ENCODE measurements at places on chromosomes 2 and 18. TPM values are rescaled to one million over a fixed set of nuclear protein-coding genes. Genes with fewer than 3 reads are reported as not detected.
A peak's percentile ranks its signal among the peaks of the same experiment; 100 is the strongest.

Gene ALPI
- not detected for polyA plus RNA-seq

Gene TMEM169
- 0.10 TPM for polyA plus RNA-seq

Gene DNAH7
- polyA plus RNA-seq = 0.15 TPM

Gene HS6ST1
- 7.4 TPM for polyA plus RNA-seq

Gene GAREM1
- 0.48 TPM for polyA plus RNA-seq

Gene ARHGEF4
- polyA plus RNA-seq = 15.1 TPM

Gene ST6GAL2
- not detected for polyA plus RNA-seq

Gene SERPINB7
- 149 TPM for polyA plus RNA-seq

Gene HMSD
- 0.26 TPM for polyA plus RNA-seq

Gene SPIRE1
- 16.4 TPM for polyA plus RNA-seq

Gene STARD6
- polyA plus RNA-seq = not detected

- DNase-seq = no peak
These were observed 61.6 kb downstream of the WDR7 start for GRCh38 chr18:56712761-56713160.

DNA sequence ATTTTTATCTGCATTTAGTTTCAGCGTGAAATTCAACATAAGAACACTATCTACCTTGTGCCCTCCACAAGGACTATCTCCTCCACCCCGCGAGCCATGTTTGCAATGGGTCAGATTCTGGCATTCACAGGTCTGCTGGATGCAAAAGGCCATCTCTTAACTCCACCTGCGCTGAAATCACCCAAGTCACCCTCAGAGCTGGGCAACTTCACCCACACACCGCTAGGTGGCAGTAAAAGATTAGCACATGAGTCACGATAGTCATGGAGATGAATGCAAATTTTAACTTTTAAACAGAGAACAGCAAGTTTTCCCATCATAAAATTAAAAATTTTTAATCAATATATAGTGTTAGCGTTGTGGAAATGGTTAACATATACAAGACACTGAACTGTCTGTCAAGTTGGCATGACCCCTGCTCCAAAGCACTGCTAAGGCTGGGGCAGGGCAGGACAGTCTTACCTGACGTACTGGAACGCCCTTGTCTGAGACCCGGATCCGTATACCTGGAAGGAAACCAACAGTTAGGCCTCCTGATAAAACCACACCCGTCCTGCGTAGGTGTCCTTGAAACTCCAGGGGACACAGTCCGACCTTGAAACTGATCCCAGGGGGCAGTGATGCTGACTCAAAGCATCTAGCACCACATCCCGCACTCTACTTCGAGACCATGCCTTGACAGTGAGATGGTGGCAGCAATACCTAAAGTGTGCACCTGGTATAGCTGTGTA, 89.6 kb downstream of the UXS1 start:
- no peak for DNase-seq

DNA sequence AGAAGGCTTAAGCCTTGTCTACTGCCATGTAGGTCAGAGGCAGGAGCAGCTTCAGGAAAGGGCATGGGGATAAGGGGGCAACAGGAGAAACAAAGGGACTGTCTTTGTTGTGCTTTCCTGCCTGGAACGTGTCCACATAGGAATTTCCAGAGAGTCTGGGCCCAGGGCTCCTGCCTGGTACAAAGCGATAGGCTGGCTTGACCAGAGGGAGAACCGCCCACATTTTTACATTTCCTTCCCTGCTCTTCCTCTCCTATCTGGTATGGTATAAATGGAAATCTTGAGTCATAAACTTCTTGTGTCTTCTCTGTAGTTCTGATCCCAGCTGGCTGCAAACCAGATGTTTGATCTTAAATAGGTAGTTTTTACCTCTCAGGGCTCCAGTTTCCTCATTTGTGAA, 414.8 kb downstream of the HRH4 start:
- DNase-seq = no peak

- DNase-seq = peak; percentile 14
These were observed 51.0 kb downstream of the TTC27 start for GRCh38 chr2:32678825-32679224.

GRCh38 chr18:23384778-23385736, 68.0 kb upstream of the RIOK3 start:
- DNase-seq = no peak

DNA sequence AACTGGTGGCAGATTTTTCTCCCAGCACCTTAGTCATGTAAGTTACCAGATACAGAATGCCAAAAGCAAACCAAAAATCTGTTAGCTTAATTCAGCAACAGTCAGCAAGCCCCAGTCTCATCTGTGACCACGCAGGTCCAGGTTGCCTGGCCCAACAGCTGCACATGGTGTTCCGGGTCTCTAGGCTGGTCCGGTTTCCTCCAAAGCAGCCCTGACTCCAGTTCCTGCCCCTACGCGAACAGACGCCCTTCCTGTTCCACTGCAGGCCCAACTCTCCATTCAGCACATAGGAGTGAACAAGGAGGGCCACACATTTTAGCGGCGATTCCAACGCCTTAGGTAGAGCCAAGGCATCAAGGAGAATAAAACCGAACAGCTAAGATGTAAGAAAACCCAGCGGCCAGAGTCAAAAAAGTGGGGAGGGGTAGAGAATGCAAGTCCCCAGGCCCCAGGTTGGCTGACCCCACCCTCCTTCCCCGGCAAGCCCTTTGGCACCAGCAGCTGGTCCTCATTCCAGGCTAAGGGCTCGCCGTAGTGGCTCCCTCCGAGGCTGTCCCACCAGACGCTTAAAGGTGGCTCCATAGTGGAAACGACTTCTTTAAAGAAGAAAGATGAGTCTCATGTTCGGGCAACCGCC, 1.5 kb downstream of the STK25 start:
- DNase-seq = no peak

GRCh38 chr18:49013291-49013691, 62.5 kb upstream of the SMAD7 start:
- no peak for DNase-seq

GRCh38 chr18:59696311-59697235, 650 bp downstream of the CCBE1 start:
- no peak for DNase-seq

DNA sequence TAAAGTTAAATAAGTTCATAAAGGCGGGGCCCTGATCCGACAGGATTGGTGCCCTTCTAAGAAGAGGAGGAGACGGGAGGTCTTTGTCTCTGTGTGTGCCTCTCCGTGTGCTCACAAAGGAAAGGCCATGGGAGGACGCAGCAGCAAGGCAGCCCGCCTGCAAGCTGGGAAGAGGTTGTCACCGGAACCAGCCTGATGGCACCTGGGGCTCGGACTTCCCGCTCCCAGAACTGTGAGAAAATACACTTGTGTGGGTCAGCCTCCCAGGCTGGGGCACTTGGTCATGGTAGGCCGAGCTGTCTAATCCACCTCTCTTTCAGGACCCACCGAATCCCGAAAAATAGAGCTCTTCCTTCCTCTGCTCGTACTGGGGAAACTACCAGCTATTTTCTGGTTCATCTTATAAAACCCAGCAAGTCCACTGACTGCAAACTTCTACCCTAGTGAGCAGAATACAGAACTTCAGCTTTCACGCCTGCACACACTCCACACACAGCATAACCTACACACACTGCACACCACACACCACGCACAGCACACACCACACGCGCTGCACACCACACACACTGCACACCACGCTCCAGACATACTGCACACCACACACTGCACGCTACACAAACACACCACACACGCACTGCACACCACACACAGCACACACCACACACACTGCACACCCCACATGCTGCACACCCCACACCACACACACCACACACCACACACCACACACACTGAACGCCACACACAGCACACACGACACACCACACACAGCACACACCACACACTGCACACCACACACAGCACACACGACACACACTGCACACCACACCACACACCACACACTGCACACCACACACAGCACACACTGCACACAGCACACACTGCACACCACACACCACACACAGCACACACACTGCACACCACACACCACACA, 58.1 kb downstream of the ASB1 start:
- DNase-seq = no peak

DNA sequence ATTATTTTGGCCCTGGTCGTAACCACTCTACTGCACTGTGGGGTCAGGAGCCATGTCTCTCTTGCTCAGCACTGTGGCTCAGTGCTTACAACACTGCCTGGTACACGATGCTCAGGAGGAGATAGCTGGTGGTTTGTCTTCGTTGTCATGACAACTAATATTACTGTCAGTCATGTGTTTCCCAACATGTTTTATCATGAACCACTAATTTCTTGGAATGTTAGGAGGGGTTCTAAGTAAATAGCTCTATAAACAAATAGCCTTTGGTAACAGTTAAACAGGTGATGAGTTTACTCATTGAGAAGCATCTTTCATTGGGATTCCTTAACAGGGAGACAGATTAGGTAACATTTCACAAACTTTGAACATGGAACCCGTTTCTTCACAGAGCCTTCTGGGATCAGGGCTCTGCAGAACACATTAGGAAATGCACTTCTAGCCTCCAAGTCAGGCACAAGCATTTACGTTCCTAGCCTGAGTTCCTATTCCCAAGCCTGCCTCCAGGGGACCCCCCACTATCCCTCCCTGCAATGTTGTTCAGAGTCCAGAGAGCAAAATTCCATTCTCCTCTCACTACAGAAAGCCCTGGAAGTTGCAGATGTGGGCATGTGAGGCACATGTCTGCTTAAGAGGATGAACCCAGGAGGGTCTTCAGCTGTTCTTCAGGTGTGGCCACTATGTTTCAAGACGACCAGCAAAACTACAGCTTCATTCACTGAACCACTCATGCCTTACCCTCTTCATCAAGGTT, 6.4 kb upstream of the RBM44 start:
- no peak for DNase-seq

GRCh38 chr2:189350540-189351209, 90.6 kb upstream of the WDR75 start:
- peak; percentile 98 for DNase-seq

DNA sequence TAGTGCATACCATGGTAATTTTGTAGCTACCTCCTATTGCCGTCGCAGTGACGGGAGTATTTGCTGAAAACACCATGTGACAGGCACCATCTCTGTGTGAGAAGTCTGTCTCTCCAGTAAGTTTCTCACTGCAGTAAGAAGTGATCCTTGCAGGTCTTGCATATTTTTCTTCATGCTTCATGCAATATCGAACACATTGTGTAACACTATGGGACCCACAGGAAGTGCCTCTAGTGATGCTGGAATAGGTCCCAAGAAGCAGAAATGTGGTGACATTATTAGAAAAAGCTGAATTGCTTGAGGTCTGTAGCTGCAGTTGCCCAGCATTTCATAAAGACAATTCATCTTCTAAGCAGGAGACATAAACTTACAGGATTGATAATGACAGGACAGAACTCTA, 167.6 kb downstream of the DCDC2C start:
- DNase-seq = no peak

- DNase-seq = no peak
These were observed 174.8 kb downstream of the BCL2 start for GRCh38 chr18:63144748-63145147.

GRCh38 chr18:22241921-22242361, 72.6 kb downstream of the GATA6 start:
- DNase-seq = no peak

GRCh38 chr2:33412920-33413319, 63.5 kb upstream of the RASGRP3 start:
- no peak for DNase-seq

DNA sequence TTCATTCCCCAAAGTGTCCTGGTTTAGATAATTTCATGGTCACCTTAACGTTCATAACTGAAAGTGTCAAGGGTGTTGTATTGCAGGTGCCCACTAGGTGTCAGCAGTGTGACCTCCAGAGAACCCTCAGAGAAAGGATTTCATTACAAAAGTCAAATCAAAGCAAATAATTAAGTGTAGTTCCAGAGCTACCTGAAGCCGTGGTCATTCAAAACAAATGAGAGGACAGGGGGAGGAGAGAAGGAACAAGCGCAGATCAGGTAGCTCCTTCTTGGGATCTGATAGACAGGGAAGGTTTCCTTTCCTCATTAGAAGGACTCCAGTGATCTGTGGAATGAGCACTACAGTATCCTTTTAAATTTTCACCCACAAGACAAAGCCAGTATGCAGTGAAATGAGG, at the start of gene SLC9A4:
Gene SLC9A4 (plus strand): TSS at position 207 of the 400 bp plus-strand sequence. CDS start 534 bp downstream, outside the sequence.
- DNase-seq = peak; percentile 4

DNA sequence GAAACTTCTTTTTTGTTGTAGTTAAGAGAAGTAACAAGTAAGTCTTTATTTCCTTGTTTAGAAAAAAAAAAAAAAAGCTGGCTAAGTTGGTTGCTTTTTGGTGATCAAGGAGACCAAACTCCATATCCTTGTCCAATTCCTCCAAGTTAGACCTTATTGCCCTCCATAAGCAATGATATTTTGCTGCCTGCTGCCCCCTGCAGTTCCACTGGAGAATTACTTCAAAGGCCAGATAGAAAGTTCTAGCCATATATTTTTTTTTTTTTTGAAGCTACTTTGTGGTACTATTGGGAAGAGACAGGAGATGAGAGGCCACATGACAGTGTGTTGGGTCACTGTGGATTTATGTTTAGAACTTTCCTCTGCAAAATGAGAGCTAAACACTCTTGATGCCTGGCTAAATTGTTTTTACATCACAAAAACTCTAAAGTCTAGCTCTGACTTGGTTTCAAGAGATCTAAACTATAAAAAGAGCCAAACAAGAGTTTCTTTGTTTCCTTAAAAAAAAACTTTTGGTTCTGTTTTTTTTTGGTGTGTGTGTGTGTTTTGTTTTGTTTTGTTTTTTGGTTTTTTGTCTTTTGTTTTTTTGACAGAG, 80.7 kb upstream of the RASGRP3 start:
- DNase-seq = no peak

DNA sequence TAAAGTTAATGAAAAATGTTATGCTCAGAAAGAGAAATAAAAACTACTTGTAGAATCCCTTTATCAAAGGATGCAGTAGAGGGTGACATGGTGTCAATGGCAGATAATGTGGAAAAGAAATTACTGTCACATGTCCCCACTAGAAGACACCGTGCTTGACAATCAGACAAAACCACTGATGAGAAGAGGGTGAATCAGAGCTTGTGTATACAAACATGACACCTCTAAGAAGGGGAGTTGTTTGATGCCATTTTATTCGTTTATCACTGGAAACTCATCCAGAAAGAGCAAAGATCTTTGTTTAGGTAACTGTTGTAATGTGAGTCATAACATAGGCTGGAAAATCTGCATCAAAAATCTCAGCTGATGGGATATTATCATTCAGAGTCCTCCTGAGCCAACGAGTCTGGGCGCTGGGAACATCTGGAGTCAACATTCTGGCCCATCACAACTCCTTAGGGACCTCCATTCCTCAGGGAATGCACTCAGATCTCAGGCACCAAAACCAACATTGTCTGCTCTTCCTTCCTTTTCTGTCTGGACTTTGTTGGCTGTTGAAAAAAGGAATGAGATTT, 49.5 kb upstream of the RAB12 start:
- DNase-seq = no peak

GRCh38 chr2:174603280-174603679, 5.7 kb upstream of the WIPF1 start:
- no peak for DNase-seq

DNA sequence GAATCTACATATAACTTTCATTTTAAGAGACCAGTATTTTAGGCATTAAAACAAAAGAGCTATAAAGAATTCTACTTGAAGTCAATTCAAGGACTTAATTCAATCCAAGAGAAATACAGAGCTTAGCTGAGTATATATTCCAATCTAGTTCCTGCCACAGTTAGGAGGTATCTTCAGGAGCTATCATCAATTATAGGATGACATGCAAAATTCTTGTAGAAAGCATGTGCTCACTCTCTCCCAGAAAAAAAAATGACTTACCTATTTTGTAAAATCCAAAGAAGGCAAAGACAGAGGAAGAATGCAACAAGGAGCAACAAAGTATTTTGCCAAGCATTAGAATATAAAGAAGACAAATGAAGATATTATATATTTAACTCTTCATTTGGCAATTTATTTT, 31.8 kb upstream of the CFAP36 start:
- DNase-seq = no peak

All from BJ (cell line).